CD4-positive, alpha-beta T cell (primary cell): ENCODE measurements at places on chromosomes 4 and X. TPM values are rescaled to one million over a fixed set of nuclear protein-coding genes. Genes with fewer than 3 reads are reported as not detected.

Gene LRP2BP
- total RNA-seq: 2.7 TPM

Gene BTC
- total RNA-seq: not detected

- no peak for DNase-seq
Observed at GRCh38 chr4:136078976-136079375, 1453.3 kb downstream of the PCDH18 start.

Gene GUCY2F
- not detected for total RNA-seq

DNA sequence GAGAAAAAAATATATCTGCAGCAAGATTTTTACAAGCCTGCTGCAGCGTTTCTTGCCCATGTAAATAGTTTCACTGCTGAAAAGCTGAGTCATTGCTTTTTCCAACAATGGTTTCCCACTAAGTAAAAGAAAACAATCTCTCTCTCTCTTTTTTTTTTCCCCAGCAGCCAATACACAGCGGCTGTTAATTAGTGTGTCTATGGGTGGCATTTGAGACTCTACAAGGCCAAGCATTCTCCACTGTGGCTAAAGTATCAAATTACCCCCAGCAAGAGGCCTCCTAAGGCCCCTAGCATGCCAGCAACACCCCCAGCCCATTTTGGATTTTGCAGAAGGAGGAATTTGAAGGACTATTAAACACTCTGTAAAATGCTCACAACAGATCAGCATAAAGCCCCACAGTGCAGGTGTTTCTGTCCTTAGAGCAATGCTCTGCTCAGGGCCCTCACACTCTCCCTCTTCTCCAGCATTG lies 837.4 kb downstream of the TRIML1 start:
- no peak for DNase-seq

Gene UNC5C
- not detected for total RNA-seq

Gene NXF3
- total RNA-seq: not detected

Gene CENPI
- 0.28 TPM for total RNA-seq

Gene ADGRG2
- total RNA-seq: not detected
